Gastrocnemius medialis (tissue), 4 donors: ENCODE measurements at places on chromosomes 13 and 19. TPM values are rescaled to one million over a fixed set of nuclear protein-coding genes. Genes with fewer than 3 reads are reported as not detected.

Gene PRODH2
- total RNA-seq: 0.13 TPM

Gene SPTBN4
- total RNA-seq: 3.8 TPM

Gene TNFSF9
- total RNA-seq: not detected

GRCh38 chr19:940591-941291, 14.9 kb downstream of the ARID3A start:
- DNase-seq: peak; percentile 48

Gene CYP2A7
- not detected for total RNA-seq
